ENCODE measurements at places on chromosomes 12 and 14.

DNA sequence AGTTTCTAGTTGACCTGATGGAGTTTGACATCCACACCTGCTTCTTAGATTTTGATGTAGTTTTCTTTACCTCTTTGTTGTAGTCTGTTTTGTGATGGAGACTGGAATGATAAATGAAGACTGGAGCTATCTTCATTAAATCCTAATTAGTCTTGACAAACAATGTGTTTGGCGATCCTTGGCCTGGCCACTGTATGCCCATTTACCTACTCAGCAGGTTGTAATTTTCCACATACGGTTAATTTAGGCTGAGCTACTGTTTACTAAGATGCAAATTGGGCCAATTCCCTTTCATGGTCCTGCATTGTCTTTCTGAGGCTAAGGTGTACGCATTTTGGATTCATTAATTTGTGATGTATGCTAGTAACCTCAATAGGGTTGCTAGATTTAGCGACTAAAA is at the start of gene TAS2R7:
TSS of gene TAS2R7 (minus strand) at position 41 of the 400 bp plus-strand sequence. CDS start 57 bp downstream, outside the sequence.
- no peak for DNase-seq

DNA sequence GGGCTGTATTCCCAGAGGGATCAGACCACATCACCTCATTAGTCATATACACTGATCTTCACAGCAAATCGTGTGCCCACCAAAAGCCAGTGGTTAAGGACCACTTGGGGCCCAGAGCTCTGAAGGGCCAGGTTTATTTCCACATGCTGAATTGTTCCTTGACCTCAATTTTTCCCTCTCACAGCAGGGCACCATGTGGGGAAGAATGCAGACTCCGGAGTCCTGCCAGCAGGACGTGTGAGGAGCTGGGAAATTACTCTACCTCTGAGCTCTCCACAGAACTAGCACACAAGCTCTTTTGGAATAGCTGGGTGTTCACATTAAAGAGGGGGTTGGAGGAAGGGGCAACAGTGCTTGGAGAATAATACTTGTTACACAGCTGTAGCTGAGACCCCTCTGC is 57.6 kb upstream of the SEL1L start:
- no peak for DNase-seq

- DNase-seq = no peak
These were observed 202.7 kb upstream of the FRMD6 start for GRCh38 chr14:51448831-51449670.

DNA sequence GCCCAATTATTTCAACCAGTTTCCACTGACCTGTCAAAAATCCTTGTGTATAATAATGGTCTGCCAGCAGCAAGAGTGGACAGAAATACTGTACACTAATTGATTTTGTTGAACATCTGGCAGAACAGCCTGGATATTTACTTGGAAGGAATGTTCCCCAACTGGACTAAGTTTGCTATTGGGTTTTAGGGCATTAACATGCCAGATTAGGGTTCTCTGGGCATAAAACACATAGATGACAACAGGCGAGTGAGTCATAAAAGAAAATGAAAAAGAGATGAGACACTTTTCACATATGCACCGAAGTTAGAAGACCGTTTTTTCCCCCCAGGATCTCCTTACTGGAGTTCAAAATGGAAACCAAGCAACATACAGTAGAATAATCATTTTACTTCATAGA is 236.3 kb upstream of the NAV3 start:
- DNase-seq = no peak

DNA sequence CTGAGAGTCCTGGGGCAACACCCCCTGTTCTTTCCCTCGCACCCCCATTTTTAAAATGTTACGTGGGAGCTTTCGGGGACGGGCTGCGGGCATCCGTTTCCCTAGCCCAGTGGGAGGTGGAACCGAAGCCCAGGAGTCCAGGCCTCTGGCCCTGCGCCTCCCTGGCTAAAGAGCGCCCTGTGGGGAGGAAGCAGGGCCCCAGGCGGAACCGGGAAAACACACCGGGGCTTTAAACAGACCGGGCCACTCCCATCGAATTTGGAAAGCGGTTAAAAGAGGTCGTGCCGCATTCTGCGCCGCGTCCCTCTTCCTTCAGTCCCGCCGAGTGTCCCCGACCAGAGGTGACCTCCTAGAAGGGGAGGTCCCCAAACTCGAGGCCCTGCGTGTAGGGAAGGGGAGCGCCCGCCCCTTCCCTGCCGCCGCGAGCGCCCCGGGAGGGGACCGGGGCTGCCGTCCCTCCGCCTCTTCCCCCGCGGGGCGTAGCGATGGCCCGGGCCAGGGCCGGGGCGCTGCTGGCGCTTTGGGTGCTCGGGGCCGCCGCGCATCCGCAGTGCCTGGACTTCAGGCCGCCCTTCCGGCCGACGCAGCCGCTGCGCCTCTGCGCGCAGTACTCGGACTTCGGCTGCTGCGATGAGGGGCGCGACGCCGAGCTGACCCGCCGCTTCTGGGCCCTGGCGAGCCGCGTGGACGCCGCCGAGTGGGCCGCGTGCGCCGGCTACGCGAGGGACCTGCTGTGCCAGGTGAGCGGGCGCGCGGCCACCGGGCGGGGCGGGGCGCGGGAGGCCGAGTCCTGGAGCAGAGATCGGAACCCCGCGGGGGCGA is at the start of gene HHIPL1:
TSS of gene HHIPL1 (plus strand) at position 407 of the 822 bp plus-strand sequence. CDS start at position 486, 79 bp downstream.
- DNase-seq = no peak

DNA sequence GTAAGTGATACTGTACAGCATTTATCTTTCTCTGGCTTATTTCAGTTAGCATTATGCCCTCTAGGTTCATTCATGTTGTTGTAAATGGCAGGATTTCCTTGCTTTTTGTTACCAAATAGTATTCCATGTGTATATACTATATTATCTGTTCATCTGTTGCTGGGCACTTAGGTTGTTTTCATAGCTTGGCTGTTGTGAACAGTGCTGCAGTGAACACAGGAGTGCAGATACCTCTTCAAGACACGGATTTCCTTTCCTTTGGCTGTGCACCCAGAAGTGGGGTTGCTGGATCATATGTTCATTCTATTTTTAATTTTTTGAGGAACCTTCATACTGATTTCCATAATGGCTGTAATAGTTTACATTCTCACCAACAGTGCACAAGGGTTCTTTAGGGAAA is 21.5 kb downstream of the EP400 start:
- DNase-seq = no peak

DNA sequence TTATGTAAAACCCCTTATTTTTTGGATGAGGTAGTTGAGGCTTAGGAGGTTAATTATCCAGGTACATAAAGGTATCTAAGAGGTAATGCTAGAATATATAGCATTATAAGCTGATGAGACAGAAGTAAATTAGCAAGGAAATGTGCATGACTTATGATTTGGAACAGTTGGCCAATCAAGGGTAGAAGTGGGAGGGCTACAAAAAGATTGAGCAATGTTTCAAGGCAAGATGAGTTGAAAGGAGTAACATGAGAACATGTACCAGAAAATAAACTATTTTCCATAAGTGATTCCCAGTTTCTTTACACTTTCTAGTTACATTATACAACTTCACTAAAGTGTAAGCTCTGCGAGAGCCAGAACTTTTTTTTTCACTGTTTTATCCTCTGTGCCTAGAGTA is 290.9 kb downstream of the LRIG3 start:
- DNase-seq = no peak

GRCh38 chr14:22564463-22564862 is 24.6 kb downstream of the DAD1 start:
- DNase-seq = no peak

DNA sequence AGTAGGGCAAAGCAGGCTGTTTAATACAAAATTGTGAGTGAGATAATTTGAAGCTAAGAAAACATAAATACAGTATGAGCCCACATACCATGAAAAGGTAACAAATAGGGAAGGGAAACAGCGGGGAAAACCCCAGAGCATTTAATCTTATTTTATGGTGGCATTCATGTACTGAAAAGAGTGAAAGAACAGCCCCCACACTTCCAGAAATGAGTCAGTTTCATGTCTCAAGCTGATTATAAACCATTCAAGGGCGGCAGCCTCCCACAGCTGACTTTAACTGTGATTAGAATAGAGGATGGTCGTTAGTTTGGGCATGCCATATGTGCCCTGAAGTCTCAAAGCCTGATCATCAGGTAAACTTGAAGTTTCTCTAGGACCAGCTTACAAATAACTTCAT is 64.5 kb downstream of the FOXG1 start:
- no peak for DNase-seq

DNA sequence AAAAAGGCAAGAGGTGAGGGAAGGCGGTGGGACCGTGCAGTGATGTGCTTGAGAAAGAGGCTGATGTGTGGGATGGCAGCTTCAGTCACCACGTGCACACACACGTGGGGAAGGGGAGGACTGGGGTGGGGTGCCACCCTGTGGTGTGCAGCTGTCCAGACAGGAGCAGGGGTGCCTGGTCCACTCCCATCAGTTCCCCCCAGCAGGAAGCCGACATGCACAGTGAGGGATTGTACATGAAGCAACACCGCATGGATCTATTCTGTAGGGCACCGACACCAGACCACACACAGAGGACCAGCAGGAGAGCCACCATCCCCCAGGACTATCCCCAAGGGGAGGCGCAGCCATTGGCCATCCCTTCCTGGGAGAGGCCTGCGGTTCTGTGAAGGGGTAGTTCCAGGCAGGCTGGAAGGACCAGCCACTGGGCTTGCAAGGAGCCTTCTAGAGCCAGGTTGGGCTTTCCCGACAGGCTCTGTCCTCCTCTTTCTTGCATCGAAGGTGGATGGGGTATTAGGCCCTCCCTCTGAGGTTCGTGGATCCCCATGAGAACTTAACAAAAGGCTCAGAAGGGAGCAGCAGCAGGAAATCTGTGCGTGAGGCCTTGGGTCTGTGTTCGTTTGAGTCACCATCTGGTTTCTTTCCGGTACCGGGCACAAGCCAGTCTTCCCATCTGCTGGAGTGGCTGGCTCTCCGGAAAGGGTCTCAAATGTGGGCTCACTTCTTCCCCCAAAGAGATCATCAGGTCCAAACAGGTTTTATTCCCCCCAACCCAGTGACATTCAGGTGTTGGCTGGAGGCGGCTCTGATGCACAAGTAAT is 59.8 kb downstream of the PLEKHG3 start:
- no peak for DNase-seq

- no peak for DNase-seq
These were observed 81.9 kb downstream of the CFAP54 start for GRCh38 chr12:96571101-96571862.

DNA sequence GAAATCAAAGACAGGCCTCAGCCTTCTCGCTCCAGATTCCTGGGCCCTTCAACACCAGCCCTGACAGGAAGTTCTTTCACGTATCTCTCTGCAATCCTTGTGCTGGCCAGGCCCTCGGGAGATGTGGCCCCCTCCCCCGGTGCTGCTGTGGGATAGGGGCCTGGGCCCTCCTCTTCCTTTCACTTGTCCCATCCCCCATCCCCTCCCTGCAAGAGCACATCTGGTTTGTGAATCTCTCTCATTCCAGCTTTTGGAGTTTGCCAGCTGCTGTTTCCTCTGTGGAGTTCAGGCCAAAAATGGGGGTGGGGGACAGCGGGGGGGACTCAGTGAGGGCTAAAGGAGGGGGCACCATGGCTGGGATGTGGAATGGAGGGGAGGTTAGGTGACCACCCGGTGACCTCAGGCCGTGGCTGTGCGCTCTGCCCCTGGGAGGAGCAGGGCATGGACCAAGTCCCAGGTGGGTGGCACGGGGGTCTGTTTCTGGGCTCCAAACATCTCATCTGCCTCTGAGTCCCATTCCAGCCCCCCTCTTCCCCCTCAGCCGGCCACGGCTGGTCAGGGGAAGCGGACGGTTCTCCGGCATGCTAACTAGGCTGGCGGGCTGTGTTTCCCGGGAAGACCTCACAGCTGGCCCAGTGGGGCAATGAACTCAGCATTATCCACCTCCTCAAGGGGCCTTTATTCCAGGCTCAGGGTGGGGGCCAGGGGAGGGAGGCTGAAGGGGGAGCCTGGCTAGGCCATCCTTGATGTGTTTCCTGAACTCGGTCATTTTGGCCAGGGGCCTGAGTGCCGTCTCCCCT is 7.4 kb downstream of the LRP1 start:
- no peak for DNase-seq

GRCh38 chr14:104732931-104733681 is 9.1 kb downstream of the ADSS1 start:
- no peak for DNase-seq

DNA sequence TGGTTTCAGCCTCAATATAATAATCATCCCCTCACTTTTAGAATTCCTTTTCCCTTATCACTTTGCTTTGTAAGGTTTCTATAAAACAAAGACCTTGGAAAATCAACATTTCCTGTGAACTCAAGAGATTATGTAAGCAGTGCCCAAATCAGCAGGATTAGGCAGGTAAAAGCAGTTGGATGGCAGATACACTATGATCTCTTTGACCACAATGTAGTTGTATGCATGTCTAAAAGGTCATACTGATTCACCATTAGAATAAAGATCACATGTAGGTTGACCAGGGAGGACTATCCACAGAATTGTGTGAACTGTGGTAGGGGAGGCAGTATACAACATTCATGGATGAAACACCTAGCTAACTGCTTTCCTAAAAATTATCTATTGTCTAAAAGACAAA is 57.5 kb downstream of the DENND5B start:
- DNase-seq = no peak

DNA sequence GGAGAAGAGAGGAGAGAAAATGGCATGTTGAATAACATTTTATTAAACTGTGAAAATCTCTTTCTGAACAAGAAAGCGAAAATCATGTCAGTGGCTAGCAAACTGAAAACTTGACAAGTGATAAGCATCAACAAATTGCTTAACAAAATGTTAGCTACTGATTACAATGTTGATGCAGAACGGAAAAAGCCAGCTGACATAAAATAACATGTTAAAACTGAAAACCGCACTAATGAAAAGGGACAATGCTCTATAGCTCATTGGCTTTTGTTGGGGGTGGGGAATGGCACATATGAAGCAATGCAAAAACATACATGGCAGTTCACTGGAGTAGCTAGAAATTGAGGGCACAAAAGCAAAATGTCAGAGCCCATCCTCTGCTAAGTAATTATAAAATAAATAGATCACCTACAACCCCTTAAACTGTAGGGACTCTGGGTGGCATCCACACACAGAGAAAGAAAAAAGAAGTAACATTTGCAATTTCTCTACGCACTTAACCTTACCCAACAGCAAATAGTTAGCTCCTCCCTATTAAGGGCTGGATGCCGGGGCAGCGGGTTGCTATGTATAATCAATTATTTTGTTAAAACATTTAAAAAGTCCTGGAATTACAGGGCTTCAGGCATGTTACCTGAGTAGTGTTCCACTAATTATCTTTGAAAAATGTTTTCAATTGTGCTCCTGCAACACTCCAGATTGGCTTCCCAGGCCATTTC is 129.2 kb upstream of the USP15 start:
- DNase-seq = no peak

Data from cardiac septum (tissue), 1 donor.